ENCODE measurements at places on chromosomes 12 and 14. TPM values are rescaled to one million over a fixed set of nuclear protein-coding genes. Genes with fewer than 3 reads are reported as not detected.

Gene SERPINA10
- not detected for total RNA-seq

Gene EPYC
- total RNA-seq: not detected

Gene RDH5
- total RNA-seq: 10.4 TPM

Gene PLCZ1
- not detected for total RNA-seq

Gene DHRS2
- total RNA-seq: 2.0 TPM

Gene A2M
- total RNA-seq: not detected

Gene FSCB
- total RNA-seq: not detected

Gene INF2
- 169 TPM for total RNA-seq

Gene ERP27
- total RNA-seq: 12.2 TPM

Gene SAMD15
- total RNA-seq: 0.23 TPM

Gene GNS
- total RNA-seq: 40.0 TPM

Gene IGF1
- total RNA-seq: 0.75 TPM

Gene PLEKHD1
- 0.16 TPM for total RNA-seq

Gene RTN1
- not detected for total RNA-seq

Gene C12orf60
- 1.5 TPM for total RNA-seq

Gene ASPG
- not detected for total RNA-seq

Gene SMIM41
- not detected for total RNA-seq

Gene FAM161B
- total RNA-seq: 1.2 TPM

Gene ZDHHC22
- not detected for total RNA-seq

Gene GLTP
- total RNA-seq: 23.9 TPM

Gene DNAH10
- 0.14 TPM for total RNA-seq

Gene TEAD4
- total RNA-seq: 2.7 TPM

Gene GLIPR1L1
- total RNA-seq: not detected

Gene B4GALNT3
- total RNA-seq: 14.3 TPM

Gene FMNL3
- 25.0 TPM for total RNA-seq

Gene ABCC9
- total RNA-seq: 0.02 TPM

Gene ETFBKMT
- total RNA-seq: 1.0 TPM

Gene ARHGAP9
- 172 TPM for total RNA-seq

Gene LRIG3
- 0.05 TPM for total RNA-seq

Gene KCNMB4
- total RNA-seq: 0.25 TPM

Measured in T-helper 2 cell treated with Interferon-gamma antibody and Interleukin-4, amounts not matched to agents 100 ng/mL and 5 ng/mL, for 36 hours (primary cell).